Endothelial cell of umbilical vein (primary cell): ENCODE measurements at places on chromosomes 1 and 21.

- no peak for DNase-seq
These were observed 9.0 kb upstream of the ARHGEF19 start for GRCh38 chr1:16221499-16221898.

- no peak for DNase-seq
These were observed 784 bp upstream of the KCND3 start for GRCh38 chr1:111990026-111990877.

GRCh38 chr1:39822146-39822545 is 33.5 kb upstream of the BMP8B start:
- no peak for DNase-seq

DNA sequence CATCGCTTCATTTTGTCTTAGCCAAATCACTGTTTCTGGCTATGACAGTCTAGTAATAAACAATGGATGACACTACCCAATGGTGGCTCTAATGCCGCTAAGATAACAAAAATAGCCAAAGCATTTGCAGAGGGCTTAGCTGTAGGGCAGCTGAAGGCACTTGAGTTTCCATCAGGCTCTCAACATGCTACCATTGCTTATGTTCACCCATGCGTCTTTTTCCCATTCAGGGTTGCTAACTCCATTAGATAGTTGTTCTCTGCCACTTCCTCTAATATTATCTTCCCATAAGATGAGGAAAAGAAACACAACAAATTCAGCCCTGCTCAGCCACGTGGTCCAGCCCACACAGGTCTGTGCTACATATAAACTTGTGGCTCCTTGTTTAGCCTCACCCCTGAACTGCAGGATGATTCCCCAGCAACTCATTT is 159.6 kb downstream of the TOMM20 start:
- no peak for DNase-seq

GRCh38 chr1:37878071-37878470 is 18.7 kb upstream of the MTF1 start:
- DNase-seq = no peak

DNA sequence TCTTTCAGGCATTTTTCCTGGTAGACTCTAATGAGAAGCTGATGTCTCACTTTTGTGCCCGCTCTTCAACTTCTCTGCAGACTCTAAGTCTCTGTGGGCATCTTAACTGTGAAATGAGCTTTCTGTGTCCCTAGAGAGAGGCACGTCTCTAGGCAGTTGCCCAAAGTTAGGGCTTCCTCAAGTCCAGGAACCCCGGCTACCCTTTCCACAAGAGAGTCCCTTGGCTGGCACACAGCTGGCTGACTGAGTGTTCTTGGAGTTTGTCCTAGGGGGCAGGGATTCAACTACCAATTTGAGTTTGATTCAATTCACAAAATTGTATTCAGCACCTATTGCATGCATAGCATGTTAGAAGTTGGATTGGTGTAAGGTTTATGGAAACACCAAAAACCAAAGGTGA is 1.4 kb downstream of the GPR61 start:
- DNase-seq = no peak

DNA sequence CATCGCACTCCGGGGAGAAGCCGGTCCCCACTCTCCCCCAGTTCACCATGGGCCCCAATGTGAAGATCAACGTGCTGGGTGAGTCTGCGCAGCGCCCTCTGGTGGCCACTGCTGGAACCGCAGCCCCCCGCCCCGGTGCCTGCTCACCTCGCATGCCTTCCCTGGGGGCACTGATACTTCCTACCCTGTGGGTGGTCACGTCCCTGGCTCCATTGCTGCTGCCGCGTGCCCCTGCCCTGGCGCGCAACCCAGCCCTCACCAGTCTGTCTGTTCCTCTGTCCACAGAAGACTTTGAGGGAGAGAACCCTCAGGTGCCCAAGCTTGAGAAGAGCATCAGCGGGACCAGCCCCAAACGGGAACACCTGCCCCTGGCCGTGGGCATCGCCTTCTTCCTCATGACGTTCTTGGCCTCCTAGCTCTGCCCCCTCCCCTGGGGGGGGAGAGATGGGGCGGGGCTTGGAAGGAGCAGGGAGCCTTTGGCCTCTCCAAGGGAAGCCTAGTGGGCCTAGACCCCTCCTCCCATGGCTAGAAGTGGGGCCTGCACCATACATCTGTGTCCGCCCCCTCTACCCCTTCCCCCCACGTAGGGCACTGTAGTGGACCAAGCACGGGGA is 7.6 kb downstream of the EFNA3 start:
- peak; percentile 58 for DNase-seq

GRCh38 chr21:34107606-34108005 is 34.2 kb downstream of the MRPS6 start:
- DNase-seq = no peak
